ENCODE measurements at places on chromosomes 6 and 20.

- DNase-seq, result no peak
These were observed 83.6 kb downstream of the THBS2 start for GRCh38 chr6:169169941-169170582.

GRCh38 chr20:9301129-9302090 lies 213.0 kb upstream of the LAMP5 start:
- DNase-seq, result no peak

GRCh38 chr6:1380625-1381427 lies 8.6 kb upstream of the FOXF2 start:
- DNase-seq, result peak; percentile 51

GRCh38 chr6:82371799-82372546 lies 8.4 kb downstream of the TPBG start:
- no peak for DNase-seq

DNA sequence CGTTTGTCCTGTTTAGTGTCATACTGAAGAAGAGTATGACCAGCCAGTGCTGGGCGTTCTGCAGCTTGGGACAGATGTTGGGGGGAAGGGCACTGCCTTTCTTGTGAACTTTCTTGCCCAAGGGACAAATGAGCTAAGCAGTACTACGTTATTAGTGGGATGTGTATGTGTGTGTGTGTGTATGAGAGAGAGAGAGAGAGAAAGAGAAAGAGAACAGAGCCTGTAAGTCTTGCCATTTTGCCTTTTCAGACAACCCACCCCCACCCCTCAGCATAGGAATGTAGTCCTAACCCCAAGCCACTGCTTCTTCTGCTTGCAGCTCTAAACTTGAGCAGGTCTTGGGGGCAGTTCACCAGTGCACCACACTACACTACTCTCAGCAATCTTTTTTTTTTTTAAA lies 45.5 kb downstream of the E2F3 start:
- no peak for DNase-seq

GRCh38 chr20:20014659-20015058 lies 2.5 kb upstream of the NAA20 start:
- no peak for DNase-seq

- no peak for DNase-seq
These were observed 8.2 kb downstream of the ZNF318 start for GRCh38 chr6:43361269-43361668.

Data from retina (tissue), 1 donor.